ENCODE measurements at places on chromosomes 1 and 21.
A peak's percentile ranks its signal among the peaks of the same experiment; 100 is the strongest.

DNA sequence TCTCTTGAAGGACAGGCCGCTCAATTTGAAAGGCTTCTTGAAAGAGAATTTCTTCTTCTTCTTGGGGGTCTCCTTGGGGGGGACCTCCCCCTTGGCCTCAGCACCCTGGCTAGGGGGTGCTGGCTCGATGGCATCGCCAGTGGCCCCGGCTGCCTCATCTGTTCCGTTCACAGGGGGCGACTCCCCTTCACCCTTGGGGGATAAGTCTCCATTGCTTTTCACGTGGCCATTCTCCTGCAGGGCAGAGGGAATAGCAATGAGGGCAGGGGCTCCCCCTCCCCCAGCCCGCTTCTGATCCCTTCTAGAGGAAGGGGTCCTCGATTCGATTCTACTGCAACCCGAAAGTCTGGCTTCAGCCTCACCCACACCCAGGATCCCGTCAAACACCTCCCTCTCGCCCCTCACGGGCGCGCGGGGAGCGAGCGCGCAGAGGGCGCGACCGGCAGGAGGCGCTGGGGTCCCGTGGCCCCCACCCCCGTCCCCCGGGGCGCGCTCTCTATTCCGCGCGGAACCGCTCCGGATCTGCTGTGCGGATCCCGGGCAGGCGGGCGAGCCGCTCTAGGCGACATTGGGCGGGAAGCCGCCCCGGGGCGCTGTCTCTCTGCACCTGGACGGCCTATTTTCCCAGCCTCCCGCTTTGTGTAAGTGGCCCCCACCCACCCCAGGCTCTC, 1.0 kb downstream of the MARCKSL1 start:
- no peak for DNase-seq

DNA sequence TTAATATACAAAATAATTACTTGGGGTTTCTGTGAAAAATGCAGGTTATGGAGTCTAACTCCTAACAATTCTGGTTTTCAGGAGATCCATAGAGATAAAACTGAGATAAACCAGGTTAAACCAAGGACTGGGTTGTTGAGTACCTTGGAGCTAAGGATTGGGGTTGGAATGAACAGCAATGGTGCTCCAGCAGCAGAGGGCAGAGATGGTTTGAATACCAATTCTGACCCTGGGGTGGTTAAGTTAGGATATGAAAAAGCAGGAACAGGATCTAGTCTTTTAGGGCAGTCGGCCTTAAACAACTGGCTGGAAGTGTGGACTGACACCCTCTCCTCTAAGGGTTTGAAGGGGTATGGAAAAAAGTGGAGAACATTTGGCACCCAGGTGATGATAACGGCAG, 53.0 kb downstream of the UROD start:
- DNase-seq = no peak

- DNase-seq = no peak
These were observed 117.1 kb upstream of the IPO9 start for GRCh38 chr1:201711811-201712210.

GRCh38 chr1:162171111-162171510, 101.6 kb downstream of the NOS1AP start:
- no peak for DNase-seq

GRCh38 chr1:17700945-17701810, 54.0 kb upstream of the ACTL8 start:
- DNase-seq = no peak

GRCh38 chr1:88684482-88685258, 597 bp downstream of the PKN2 start:
- DNase-seq = peak; percentile 29

DNA sequence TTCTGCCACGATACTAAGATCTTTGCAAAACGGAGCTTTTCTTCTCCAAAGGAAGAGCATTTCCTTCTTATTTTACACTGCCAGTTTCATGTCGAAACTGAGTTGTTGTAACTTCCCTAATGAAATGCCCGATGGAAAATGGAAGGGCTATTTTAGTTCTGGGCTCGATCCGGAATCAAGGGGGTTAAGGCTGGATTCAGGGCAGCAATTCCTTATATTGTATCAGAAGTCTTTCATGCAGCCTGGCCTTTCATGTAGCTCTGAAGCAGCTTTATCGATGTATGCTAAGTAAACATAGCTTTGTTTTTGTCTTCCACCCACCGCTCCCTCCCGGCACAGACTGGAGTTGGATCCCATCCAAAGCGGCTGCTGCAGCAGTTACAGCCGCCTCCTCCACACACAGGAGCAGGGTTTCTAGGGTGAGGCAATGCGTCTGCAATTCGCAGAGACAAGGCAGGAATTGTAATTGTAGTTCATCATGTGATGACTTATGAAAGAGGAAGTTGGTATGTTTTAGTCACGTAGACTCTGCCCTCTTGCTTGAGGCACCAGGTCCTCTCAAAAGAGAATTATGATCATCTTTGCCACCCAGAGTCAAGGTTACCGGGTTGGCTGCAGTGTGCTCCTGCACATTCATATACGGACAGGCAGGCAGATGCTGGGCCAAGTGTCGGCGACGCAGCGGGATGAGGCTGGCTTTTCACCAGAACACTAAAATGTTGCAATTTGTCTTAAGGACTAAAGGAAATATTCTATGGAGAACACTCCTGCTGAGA, 2.6 kb upstream of the IRF2BP2 start:
- no peak for DNase-seq

All from stimulated activated CD8-positive, alpha-beta memory T cell treated with anti-CD3 and anti-CD28 coated beads, Interleukin-7, amount 100 ng/mL, for 24 hours (primary cell).